Stimulated activated CD4-positive, alpha-beta T cell treated with anti-CD3 and anti-CD28 coated beads, Interleukin-1b, Interleukin-23, amount 100 ng/mL, for 1 hour (primary cell): ENCODE measurements at places on chromosomes 2 and 18.

GRCh38 chr2:227326783-227327182 is 1.7 kb downstream of the MFF start:
- DNase-seq: no peak

- DNase-seq: no peak
Observed at GRCh38 chr2:238473523-238473922, 46.8 kb downstream of the ASB1 start.

GRCh38 chr2:46163804-46164528 is 133.2 kb upstream of the EPAS1 start:
- no peak for DNase-seq

GRCh38 chr2:234952270-234953115 is 676 bp downstream of the SH3BP4 start:
- DNase-seq: no peak

GRCh38 chr2:11571170-11571569 is 37.3 kb downstream of the GREB1 start:
- no peak for DNase-seq

DNA sequence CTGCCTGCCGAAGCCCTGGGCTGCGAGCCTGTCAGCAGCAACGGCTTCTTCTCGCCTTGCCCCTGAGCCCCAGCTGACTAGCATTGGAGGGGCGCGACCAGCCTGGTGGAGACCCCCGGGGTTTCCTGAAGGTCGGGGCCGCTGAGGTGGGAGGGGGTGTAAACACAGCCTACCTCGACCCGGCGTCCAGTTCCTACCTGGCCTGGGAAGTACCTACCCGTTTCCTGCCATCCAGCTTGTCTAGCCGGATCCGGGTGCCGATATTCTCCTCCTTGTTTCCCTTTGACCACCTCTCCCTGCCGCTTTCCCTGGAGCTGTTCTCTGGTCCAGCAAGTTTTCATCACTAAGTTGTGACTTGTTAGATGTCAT is 511 bp downstream of the MOB4 start:
- DNase-seq: no peak
